ENCODE measurements at places on chromosomes 7 and 10.

DNA sequence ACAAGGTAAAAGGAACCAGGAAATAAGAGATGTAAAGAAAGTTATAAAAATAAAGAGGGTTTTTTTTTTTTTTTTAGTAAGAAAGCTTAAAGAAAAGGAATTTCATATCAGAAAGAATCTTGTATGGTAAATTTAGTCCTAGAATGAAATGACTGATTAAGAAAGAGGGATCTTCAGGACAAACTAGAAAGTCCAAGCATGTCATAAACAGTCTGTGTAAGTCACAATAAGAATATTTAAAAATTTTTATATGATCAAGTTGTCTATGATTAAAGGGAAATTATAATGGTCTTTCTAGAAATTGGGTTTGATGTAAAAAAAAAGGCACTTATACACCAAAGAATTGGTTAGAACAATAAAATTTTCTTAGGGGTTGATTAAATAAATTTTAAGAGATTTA lies 289.5 kb downstream of the XPNPEP1 start:
- DNase-seq, result no peak

GRCh38 chr7:47604496-47604890 lies 22.6 kb upstream of the TNS3 start:
- no peak for DNase-seq

- no peak for DNase-seq
These were observed 7.5 kb downstream of the PRKAG2 start for GRCh38 chr7:151869455-151869854.

GRCh38 chr10:33279811-33280602 lies 54.5 kb downstream of the NRP1 start:
- no peak for DNase-seq

GRCh38 chr7:99422186-99422585 lies 13.4 kb downstream of the BUD31 start:
- no peak for DNase-seq

GRCh38 chr7:49638166-49638565 lies 135.3 kb upstream of the VWC2 start:
- no peak for DNase-seq

All from SK-N-MC (cell line).